ENCODE measurements at places on chromosomes 7 and 10.

DNA sequence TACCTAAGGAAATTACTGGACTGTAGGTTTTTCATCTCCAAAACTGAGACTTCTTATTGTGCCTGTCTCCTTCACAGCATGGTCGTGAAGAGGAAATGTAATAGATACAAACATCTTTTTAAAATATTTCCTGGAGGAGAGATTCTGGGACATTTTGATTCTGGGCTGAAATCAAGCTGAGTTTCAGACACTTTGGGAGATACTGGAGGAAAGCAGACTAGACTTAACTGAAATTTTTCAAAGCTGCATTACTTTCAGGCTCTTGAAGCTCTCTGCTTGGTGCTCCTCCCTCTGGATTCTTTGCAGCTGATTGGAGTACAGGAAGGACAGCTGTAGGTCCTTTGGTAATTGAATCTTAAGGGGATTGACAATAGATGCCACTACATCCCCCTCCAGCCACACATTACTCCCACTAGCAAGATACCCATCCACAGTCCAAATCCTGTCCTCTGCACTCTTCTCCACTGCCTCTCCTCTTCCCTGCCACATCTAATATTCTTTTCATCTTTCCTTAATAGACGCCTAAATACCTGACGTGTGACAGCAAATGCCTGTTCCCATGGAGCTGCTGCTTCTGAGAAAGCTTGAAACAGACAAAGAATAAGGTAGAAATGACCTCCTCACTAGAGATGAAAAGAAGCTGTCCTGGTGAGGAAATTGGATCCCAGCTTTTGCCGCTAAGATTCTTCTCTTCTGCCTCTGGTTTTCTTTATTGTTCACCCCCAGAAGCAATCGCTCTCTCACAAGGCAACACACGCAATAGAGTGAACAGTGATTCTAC, 111.5 kb upstream of the PHYHIPL start:
- DNase-seq: no peak

DNA sequence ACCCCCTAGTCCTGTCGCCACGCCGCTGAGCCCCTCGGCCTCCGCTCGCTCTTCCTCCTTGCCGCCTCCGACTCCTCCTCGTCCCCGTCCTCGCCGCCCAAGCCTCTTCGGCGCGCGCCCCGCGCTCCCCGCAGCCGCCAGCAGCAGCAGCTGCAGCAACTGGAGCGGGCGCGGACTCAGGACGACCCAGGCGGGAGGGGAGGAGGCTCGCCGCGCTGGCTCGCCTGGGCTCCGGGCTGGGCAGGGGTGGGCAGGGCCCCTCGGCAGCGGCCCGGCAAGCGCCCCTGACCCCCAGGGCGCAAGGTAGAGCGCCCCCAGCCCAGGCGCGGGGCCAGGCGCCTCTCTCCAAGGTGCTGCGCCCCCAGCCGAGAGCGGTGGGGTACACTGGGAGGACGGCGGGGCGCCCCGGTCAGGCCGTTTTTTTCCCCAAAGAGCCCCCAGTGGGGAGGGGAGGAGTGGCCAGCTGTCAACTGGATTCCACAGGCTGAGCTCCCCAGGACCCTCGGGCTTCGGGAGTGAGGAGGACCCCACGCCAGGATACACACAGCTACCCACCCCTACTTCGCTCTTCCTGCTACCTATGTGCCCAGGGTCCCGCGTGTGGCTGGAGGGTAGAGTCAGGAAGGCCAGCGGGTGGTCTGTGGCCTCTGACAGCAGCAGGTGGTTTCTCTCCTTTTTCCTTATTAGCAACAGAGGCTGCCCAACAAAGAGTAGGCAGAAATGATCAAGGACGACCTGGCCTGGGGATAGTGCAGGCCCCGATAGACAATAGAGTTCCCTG, 903 bp upstream of the KCNMA1 start:
- DNase-seq: no peak

DNA sequence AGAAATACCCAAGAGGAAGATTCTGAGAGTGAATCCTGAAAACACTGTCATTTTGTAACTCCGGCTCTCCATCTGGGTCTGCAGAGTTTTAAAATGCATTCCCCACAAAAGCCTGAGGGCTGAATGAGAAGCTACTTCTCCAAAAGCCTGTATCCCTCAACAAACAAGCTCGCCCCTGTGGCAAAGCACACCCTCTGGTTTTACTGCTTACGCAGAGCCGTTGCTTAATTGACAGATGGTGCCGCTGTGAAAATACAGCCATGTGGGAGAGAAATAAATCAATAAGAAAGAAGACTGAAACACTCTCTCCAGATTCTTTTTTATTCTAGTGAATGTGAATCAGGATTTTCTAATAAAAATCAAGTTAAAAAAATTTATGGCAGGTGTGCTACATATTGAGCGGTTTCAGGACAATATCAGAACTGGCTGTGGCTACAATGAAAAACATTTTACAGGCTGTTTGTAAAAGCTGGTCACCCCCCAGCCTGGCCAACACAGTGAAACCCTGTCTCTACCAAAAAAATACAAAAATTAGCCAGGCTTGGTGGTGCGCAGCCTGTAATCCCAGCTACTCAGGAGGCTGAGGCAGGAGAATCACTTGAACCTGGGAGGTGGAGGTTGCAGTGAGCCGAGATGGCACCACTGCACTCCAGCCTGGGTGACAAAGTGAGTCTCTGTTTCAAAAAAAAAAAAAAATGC, 32.5 kb downstream of the C7orf33 start:
- DNase-seq: no peak

GRCh38 chr7:134395604-134396003, 63.3 kb downstream of the AKR1B1 start:
- no peak for DNase-seq

- no peak for DNase-seq
These were observed 512.0 kb downstream of the KIF20B start for GRCh38 chr10:90213346-90213745.

DNA sequence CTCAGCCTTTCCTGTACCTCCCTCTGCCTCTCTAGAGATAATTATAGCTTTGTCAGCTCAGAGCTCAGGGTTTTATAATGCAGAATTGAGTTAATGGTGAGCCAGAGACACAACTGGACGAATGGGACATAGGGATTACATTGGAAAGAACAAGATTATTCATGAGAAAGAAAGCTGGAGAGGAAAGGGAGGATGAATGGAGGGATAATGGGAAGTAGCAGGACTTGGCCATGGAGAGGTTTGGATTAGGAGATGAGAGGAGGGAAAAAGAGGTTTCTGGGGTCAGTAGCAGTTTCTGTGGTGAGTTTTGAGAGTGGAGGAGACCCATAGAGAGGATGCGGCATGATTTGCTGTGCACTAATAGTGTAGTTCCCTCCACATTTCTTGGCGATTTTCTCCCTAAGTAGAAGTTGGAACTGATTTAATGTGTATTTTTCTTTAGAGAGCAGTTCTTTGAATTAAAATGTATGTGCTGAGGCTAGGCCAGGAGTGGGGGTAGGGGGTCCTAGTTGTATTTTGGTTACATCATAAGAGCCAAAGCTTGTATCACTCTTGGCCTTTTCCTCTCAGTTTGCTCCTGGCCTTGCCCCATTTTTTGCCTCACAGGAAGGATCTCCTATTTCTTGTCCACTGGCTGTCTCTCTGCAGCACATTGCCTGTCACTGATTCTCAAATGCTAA, 107.4 kb downstream of the MKX start:
- no peak for DNase-seq

DNA sequence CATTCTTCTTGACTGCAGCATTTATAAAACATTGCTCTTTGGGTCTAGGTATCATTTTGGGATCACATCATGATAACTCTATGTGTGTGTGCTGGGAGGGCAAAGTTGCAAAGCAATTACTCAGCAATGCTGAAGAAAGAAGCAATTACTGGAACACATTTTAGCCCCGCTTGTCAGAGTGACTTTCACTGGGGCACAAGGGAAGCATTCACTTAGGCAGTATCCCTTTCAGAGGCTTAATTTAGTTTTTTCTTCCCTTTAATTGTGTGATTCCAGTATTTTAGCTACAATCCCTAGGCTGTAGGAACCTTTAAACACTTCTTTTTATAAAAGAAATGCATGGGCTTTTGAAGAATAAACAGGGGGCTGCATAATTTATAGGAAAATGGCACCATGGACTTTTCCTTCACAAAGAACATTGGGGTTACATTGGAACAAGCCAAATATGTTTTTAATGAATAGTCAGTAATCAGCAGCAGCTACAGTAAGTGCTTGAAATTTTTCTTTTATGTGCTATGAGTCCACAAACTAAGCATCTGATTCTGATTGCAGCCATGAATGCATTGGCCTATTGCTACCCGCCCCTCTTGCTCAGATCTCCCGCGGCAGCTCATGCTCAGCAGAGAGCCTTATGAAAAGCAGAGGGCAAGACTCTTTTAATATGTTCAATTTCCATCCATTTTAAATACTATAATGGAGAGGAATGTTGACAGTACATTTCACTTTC, 51.2 kb upstream of the NXPH1 start:
- DNase-seq: no peak

GRCh38 chr7:148575640-148576411, 14.7 kb upstream of the C7orf33 start:
- DNase-seq: no peak

DNA sequence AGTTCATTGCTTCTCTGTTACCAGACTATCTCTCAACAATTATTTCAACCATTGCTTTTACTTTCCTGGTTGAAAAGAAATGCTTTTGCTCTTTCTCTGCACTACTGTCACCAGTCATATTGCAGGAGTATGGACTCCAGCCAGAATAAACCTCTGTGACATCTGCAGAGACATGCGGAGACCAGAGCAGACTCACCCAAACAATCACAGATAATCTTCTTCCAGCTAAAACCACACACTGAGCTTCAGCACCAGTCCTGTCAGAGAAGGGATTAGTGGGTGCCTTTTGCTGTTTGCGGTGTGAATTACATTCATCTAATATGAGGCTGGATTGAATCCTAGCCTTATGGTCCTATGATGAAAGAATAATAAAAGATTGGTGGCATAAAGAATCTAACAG, 258.6 kb downstream of the CNTNAP2 start:
- no peak for DNase-seq

- DNase-seq: no peak
These were observed 159.9 kb downstream of the CALCR start for GRCh38 chr7:93414574-93414973.

DNA sequence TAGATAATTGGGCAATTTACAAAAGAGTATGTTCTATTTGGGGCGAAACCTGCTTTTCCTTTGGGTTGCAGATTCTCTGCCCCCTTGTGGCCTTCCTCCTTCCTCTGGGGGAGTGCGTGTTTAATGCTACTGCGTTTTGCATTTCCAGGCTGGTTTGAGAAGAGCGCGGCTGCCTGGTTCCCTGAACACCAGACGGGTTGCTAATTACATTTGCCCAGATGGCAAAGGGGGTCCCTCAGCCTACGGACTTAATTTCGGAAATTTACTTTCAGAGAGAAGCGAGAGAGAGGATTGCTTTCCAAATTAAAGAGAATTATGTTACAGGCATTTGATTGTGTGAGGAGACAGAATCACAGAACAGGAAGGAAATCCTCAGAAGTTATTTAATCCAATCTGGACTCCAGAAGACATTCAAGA, 91.9 kb upstream of the JAZF1 start:
- no peak for DNase-seq

GRCh38 chr10:122380703-122381102, 6.2 kb downstream of the PLEKHA1 start:
- no peak for DNase-seq

- no peak for DNase-seq
These were observed 1115.3 kb downstream of the REEP3 start for GRCh38 chr10:64636461-64636860.

DNA sequence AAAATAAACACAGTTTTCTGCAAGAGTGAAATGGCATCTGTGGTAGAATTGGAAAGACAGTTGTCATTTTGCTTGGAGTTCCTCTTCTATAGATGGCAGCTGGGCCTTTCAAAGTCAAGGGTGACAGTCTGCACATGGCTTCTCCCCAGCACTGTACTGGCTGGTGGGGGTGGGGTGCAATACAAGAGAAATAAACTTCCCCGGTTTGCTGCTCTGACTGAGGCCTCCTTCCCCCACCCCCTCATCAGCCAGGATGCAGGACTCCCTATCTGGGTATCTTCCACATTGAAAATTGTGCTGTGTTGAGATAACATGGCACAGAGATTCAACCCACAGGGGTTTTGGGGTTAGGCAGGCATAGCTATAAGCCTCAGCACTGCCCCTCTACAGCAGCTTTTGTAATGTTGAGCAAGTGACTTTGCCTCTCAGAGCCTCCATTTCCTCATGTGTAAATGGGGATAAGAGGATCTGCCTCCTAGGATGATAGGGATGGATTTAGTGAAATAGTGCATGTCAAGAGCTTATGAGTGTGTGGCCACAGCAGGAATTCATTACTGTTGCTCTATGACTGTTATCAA, 85.8 kb upstream of the WDR11 start:
- DNase-seq: no peak

DNA sequence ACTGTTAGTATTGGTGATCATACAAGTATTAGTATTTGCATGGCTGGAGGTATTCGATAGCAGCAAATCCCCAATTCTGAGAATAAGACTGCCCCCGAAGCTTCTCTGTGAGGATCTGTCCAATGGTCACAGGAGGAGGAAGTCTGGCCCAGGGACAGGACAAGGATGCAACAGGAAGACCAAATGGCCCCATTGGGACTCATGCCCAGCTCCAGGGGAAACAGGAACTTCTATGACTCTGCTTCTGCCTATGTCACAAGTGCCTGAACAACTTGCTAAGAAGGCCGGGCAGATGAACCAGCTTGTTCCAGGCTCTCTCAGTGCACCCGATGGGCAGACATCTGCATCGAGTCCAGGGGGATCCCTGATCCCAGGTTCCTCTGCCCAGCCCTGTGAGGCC, 172.0 kb upstream of the GRB10 start:
- no peak for DNase-seq

DNA sequence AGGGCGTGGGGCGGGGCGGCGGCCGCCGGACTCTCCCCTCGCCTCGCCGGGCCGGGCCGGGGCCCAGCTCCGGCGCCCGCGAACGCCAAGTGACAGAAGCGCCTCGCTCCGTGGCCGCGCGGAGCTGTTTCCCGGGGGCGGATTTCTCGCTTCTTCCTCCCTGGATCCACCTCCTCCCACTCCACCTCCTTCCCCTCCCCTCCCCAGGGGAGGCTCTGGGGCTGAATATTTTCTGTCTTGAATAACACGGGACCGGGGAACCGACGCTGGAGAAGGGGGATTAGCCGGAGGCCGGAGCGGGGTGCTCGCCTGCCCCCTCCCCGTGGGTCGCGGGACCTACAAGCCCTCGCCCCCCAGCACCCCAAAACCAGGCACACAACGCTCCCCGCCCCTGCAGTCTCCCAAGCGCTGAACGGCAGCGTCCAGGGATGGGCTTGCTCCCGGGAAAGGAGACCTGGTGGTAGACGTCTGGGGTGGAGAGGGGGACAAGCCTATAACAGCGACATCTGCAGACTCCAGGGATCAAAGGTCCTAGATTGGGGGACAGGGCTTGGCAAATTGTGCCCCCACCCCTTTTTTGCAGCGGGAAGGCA, at the start of gene ARHGAP21:
TSS of gene ARHGAP21 (minus strand) at position 100 of the 593 bp plus-strand sequence. CDS start 1,988 bp downstream, outside the sequence.
- no peak for DNase-seq

GRCh38 chr7:73906874-73907273, 45.9 kb downstream of the TMEM270 start:
- DNase-seq: no peak

- no peak for DNase-seq
These were observed 571.4 kb upstream of the IGFBP3 start for GRCh38 chr7:46492466-46492865.
